ENCODE measurements at places on chromosomes 1 and 21.

- DNase-seq: no peak
Observed at GRCh38 chr1:105017587-105017986, 1267.9 kb downstream of the AMY1C start.

- no peak for DNase-seq
Observed at GRCh38 chr1:97826820-97827219, 94.0 kb downstream of the DPYD start.

DNA sequence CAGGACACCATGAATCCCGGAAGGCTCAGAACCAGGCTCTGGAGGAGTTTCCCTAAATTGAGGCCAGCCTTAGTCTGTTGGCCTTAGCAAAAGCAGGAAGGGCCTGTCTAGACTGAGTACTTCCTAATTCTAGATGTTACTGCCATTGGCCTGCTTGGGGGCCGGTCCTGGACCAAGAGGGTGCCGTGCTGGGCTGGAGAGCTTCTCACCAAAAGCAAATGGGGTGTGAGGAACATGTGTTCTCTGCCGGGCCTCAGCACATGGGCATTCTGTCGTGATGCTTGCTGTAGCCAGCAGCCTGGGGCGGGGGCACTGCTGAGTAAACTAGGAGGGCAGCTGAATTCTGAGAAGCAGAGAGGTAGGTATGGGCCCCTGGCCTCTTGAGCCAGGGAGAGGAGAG is 35.7 kb upstream of the MAN1C1 start:
- no peak for DNase-seq

DNA sequence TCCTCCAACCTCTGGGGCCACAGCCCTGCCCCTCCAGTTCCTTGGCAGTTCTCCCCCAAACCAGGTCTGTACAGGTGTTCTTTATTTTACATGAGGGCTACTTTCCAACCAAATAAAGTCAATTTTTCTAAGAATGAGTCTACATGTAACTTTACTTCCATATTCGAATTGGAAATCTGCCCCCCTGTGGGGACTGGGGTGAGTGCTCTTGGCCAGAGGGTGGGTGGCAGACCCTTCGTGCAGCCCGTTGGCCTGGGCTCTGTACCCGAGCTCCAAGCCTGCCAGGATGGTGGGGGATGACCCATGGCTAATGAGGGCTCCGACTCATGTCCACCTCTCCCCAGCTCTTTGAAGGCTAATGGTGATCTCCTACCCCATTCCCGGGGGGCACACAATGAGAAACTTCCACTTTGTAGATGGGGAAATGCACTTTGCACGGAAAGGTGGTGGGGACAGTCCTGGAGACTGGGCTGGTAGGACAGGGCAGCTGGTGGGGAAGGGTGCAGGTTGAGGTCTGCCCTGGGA is 589 bp upstream of the CATSPER4 start:
- DNase-seq: no peak

DNA sequence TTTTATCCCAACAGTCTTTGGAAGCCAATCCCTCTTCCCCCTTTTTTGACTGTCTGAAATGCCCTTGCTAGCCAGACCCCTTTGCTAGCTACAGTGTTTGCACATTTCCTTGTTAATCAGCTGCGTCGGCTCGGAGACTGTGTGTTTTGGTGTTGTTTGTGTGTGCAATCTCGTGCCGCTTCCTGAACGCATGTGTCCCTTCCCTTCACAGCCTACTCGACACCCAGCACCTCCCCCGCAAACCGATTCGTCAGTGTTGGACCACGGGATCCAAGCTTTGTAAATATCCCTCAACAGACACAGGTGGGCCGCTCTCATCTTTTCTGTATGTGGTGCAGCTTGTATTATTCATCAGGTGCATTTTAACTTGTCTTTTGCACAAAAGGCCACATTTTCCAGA is 298.7 kb downstream of the TM2D1 start:
- no peak for DNase-seq

DNA sequence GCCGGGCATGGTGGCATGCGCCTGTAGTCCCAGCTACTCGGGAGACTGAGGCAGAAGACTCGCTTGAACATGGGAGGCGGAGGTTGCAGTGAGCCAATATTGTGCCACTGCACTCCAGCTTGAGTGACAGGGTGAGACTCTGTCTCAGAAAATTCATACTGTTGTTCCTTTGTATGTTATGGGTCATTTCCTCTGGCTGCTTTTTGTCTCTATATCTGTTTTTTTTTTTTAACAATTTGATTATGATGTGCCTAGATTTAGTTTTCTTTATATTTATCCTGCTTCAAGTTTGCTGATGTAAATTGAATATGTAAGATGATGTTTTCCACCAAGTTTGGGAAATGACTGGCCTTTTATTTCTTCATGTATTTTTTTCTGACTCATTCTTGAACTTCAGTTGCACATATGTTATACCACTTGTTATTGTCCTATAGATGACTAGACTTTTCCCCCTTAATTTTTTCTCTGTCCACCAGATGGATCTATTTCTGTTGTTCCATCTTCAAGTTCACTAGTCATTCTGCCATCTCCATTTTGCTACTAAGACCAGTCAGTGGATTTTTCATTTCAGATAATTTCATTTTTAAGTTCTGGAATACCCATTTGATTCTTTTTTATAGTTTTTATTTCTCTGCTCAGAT is 173.5 kb downstream of the GALNT2 start:
- DNase-seq: no peak
